ENCODE measurements at places on chromosomes 11 and 22.

DNA sequence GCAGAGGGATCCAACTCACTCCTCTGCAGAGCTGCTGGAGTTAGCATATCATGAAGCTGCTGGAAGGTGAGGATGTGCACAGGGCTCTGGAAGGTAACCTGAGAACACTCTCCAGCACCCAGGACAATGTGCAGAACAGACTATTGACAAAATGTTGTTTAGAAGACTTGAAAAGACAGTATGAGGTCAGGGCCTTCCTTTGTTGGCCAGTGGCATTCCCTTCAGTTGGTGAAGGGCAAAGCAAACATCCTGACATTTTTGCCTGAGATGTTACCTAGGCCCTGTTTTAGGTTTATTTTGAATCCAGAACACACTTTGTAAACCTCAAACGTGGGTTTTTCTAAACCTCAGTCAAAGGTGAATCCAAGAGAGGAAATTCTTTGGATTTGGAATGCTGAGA, 67.8 kb downstream of the DEPDC5 start:
- DNase-seq: no peak

DNA sequence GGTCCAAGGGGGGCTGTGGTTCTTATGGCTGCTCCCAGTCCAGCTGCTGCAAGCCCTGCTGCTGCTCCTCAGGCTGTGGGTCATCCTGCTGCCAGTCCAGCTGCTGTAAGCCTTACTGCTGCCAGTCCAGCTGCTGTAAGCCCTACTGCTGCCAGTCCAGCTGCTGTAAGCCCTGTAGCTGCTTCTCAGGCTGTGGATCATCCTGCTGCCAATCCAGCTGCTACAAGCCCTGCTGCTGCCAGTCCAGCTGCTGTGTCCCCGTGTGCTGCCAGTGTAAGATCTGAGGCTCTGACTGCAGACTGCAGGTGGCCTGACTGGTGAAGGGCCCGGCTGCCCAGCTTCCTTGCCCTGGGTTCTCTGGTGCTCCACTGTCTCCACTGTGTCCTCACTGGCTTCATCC, 696 bp downstream of the KRTAP5-5 start:
- no peak for DNase-seq

DNA sequence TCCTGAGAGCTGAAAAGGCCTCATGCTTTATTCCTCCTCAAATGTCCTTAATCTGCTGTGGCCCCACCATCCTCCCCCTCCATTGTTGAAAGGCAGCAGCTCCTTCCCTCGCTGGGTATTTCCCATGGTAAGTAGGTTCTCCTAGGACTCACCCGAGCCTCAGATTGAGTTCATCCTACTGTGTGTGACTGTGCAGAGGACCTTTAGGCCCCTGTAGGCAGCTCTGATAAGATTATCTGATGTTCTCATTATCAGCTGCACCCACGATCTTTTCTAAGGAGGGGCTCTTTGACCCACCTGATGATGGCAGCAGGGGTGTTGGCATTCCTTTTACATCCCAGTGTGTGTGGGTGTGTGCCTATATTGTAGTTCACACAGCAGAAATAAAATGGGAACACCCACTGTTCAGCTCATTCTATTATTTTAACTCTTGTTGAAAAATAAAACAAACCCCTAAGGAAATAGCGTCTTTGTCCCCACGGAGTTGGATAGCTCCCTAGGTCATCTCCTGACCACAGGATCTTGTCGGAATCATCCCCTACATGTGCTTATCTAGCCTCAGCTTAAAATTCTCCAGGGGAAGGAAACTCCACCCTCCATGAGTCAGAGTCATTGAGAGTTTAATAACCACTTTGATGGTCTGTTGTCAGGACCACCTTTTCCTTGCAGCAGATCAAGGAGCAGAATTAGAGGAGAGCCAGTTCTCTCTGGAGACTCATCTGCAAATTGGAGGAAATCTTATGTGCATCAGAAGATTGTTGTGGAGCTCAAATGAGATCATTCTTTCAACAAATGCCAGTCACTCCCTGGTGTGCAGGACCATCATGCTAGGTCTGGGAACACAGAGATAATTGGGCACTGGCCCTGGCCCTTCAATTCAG, 19.3 kb downstream of the ENDOD1 start:
- DNase-seq: no peak

DNA sequence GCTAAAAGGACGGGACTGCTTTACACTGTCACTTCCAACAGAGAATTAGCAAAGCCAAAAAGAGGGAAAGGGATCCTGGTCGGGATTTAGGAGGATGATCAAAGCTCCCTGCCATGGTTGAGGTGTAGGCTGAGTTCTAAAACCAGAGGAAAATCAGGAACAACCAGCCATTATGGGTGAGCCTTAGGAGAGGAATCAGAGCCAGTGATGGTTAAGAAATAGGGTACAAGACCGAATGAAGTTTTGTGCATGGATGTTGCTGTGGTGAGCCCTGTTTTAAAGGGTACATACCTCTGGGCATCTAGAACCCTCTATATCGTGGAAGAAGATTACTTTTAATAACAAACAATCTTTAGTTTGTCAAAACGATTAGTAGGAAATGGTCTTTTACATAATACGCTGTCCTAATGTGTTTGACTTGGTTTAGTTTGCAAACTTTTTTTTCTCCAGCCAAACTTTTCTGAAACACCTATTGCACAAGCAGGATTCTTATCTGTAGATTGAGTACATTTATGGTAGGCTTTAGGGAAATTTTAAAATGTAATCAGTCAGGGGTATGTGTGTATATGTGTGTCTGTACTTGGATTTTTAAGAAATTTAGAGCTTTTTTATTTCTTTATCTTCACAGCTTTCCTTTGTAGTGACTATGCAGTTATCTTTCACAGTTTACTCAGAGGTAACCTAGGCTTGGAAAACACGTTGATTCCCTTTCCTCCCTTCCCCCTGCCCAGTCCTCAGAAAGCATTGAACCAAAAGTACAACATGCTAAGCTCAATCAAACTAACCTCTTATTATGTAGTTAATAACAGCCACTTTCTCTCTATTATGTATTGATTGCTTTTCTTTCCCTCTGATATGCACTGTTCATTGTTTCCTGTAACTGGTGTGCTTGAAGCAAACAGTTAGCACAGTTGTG, 26.8 kb downstream of the TRIM44 start:
- no peak for DNase-seq

- no peak for DNase-seq
Observed at GRCh38 chr22:27911330-27911729, 7.7 kb downstream of the PITPNB start.

DNA sequence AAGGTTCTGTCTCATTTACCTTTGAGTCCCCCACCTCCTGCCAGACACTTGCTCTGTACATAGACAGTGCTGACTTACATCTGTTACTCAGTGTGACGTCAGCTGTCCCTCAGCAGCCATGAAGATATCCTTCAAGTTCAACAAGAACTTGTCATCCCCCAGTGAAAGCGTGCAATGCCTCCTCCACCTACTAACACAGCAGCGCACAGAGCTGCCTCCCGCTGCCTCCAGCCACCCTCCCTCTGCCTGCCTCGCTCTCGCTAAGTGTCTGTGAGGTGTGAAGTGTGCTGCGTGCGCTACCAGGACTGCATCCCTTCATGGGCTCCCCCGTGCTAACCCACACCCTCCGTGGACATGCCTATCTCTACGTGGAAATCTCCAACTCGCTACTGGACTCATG, 621.4 kb downstream of the BRD1 start:
- DNase-seq: no peak

DNA sequence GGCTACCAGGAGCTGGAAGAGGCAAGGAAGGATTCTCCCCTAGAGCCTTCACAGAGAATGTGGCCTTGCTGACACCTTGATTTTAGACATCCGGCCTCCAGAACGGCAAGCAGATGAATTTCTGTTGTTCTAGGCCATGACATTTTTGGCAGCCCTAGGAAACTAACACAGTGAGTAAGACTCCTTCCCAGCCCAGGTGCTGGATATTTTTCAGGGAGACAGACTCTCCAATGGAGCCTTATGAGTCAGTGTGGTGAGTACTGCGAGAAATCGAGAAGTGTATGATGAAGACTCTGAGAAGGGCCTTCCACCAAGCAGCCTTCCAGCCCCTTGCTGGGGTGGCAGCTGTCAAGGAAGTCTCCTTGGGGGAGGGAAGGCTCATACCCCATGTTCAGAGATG, 114.4 kb downstream of the OSBP2 start:
- no peak for DNase-seq

GRCh38 chr11:11036848-11037732, 179.2 kb upstream of the ZBED5 start:
- no peak for DNase-seq

DNA sequence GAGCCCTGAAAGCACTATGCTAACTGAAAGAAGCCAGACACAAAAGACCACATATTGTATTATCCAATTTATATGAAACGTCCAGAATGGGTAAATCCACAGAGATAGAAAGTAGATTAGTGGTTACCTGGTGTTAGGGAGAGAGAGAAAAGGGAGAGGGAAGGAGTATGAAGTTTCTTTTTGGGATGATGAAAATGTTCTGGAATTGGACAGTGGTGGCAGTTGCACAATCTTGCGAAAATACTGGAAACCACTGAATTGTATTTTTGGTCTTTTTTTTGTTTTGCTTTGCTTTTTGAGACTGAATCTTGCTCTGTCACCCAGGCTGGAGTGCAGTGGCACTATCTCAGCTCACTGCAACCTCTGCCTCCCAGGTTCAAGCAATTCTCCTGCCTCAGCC, 63.5 kb downstream of the MRTFA start:
- DNase-seq: no peak
